ENCODE measurements at places on chromosomes 5 and 9. TPM values are rescaled to one million over a fixed set of nuclear protein-coding genes. Genes with fewer than 3 reads are reported as not detected.

GRCh38 chr5:65624025-65624570 lies at the start of gene TRIM23:
TSS of gene TRIM23 (minus strand) at chr5:65624333. CDS start at chr5:65624274, 59 bp downstream.
- DNase-seq: peak; percentile 84

DNA sequence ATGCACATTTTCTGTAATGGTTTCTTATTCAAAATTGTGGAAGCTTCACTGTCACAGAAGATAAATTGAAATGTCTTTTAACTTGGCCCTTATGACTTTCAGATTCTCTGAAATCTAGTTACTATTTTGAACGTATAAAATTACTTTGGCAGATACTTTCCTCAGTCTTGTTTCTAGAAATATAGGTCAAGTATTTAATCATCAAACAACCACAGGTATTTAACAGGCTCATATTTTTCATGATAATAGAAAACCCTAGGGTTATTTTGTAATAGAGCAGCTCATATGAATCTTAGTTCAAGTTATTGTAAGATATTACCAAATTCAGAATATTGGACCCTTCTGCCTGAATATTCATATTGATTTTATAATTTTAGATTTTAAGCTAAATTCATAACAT lies 236.0 kb upstream of the CDH18 start:
- no peak for DNase-seq

DNA sequence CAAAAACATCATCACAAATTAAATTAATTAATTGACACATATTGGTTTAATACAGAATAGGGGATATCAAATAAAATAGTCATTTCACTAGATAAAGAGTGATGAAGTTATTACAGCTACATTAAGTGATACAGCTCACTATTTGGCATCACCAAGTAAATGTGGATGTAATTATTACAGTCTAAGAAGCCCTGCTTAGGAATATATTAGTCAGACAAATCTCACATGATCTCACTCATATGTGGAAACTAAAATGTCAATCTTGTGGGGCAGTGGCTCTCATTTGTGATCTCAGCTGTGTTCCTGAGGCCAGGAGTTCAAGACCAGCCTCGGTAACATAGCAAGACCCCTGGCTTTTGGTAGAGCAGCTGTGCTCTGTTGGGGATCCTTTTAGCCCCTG lies 233.4 kb upstream of the RGMB start:
- DNase-seq: no peak

DNA sequence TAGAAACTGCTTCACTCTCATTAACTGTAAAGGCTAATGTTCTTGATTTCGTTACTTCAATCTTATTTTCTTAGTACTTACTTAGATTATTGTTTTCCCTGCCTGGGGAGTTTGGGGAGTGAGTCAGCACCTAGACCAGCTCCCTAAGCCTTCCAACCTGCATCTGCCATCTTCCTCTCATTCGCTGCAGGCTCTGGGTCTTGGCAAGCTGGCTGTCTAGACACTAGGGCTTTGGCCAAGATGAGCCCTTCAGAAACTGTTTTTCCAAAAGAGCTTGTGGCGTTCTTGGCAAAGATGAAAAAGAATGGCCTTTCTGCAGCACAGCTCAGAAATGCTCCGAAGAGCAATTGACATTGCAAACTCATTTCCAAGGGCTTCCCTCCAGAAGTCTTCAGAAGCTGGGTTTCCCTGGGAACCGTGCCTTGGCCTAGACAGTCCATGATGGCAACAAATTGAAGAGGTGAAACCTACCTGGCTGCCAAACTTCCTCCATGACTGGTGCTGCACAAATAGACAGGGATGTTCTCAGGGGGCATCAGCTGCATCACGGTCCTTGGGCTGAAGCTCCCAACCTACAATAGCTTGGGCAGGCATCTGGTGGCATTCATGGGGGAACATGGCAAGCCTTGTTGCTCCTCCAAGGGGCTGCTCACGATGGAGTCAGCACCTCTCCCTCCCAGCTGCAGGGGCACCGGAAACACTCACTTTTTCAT lies 76.6 kb downstream of the NSUN2 start:
- DNase-seq: no peak

- no peak for DNase-seq
Measured at GRCh38 chr5:179160584-179160983, 100.4 kb downstream of the ZNF354C start.

IFNA2 gene
- total RNA-seq: not detected

ANKRD34B gene
- total RNA-seq: 3.6 TPM

IL4 gene
- total RNA-seq: not detected

LRRC14B gene
- total RNA-seq: not detected

Measured in WTC11 (cell line).